ENCODE measurements at places on chromosomes 2 and 18.

DNA sequence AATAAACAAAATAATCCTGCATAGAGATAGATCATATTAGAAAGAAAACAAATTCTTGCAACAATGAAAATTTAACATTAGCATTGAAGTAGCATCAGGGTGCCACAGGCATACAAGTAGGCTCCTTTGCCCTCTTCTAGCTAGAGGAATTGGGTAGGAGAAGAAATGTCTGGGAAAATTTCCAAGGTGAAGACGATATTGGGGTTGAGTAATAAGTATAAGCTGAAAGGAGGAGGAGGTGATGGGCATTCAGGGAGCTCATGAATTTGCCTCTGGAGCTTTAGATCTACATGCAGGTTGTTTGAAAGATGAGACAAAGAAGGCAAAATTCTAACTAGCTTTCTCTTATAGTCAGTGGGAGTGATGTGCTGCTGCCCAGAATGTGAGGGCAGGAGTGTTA lies 504.9 kb downstream of the CCDC85A start:
- DNase-seq = no peak

DNA sequence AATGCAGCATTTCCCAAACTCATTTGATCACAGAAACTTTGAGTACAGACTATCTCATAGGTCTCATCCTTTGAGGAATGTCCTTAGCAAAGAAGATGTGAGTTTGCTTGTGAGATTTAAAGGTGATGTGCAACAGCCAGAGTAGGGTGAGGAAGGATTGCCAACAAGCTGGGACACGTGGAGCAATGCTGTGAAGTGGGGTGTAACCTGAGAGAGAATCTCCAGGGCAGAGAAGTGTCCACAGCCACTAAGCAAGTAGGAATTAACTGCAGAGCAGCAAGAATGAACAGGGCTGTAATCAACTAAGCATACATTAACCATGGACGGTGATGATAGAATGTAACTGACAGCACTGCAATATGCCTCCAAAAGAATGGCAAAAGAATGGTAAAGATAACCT lies 469.9 kb upstream of the NRP2 start:
- no peak for DNase-seq

DNA sequence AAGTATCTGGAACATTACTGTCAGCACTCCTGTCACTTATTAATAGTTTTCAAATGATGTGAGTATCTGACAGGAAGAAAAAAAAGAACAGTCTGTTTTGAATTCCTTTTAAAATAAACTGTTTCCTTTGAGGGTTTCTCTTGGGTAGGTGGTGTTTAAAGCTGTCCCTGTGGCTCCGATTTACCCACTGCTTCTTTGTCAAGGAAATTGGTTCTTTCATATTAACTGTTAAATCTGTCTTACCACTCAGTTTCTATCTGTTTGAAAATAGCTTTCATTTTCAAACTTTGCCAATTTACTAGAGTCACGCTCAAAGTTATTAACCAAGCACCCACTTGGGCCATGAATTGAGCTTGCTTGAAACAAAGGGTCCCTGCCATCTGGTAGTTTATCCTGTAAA lies 614.6 kb upstream of the NXPH2 start:
- no peak for DNase-seq

DNA sequence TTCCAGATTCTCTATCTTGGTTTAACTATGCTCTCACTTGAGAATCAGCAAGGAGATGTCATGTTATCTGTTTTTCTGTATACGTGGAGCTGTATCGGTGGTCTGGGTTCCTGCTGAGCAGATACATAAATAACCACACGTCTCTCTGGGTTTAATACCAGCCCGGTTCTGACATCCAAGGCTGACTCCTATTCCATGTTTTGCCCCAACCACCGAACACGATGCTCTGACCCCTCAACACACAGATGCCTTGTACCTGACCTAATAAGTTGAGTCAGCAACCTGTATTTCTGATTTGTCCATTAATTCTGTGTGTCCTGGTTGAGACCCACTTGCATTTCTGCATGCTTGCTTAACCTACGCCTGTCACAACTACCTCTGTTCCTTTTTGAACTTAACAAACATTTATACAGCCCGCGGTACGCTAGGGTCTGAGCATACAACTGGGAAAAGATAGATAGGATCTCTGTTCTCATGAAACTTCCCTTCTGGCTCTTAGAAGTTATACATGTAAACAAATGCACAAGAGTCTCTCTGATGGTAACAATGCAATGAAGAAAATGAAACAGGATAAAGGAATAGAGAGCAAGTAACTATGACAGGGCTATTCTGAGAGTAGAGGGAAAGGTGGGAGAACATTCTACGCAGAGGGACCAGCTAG lies 480.4 kb downstream of the PARD3B start:
- DNase-seq = no peak

DNA sequence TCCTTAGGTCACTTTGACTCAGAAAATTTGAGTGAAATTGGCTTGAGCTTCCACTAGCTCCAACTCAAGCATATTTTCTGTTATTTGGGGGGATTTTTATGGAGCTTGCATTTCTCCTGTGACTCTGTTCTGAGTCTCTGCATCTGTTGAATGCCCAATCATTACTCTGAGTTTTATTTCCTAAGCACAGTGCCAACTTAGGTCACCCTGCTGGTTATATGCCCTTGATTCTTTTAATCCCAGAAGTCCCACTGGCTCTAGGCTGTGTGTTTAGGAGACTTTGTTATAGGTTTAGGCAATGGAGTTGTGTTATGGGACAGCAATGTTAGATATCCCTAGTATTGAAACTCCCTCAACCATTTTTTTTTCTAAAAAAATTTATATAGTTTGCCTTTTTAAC lies 198.2 kb upstream of the DTNA start:
- no peak for DNase-seq

GRCh38 chr2:218820746-218821369 lies 10.7 kb downstream of the PRKAG3 start:
- DNase-seq = no peak

DNA sequence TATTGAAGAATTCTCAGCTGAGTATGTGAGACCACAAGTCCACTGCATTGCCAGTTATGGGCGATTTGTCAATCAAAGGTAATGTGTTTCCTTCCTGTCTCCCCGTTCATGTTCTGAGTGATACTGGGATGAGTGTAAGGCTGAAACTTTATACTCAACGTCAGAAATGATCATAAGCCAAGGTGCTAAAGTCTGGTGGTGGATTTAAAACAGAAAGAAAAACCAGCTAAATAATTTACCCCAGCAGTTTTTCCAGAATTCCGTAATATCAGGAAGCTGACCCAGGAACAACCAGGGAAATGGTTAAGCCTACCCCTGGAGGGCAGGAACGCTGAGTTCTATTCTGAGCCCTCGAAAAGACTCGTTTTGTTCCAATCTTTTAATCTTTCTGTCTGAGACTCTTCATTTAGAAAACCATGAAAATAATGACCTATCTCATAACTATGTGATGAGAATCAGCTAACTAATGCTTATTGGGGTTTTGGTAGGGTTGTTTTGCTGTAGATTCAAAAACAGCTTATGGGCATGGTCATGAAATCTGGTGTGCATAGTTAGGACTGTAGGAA lies 149.6 kb downstream of the LAMA3 start:
- no peak for DNase-seq

DNA sequence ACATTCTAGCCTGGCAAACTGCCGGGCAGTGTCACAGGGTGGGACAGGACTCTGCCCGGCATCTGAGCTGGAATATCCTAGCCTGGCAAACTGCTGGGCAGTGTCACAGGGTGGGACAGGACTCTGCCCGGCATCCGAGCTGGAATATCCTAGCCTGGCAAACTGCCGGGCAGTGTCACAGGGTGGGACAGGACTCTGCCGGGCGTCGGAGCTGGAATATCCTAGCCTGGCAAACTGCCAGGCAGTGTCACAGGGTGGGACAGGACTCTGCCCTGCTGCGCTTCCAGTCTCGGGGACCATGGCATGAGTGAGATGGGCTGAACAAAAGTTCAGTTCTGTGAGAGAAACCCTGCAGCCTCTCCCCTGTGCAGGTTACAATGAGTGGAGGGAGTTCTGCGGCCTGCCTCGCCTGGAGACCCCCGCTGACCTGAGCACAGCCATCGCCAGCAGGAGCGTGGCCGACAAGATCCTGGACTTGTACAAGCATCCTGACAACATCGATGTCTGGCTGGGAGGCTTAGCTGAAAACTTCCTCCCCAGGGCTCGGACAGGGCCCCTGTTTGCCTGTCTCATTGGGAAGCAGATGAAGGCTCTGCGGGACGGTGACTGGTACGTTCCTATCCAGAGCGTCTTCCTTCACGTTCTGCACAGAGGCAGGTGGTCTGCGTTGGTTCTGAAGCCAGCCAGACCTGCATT lies 80.3 kb downstream of the TPO start:
- no peak for DNase-seq

DNA sequence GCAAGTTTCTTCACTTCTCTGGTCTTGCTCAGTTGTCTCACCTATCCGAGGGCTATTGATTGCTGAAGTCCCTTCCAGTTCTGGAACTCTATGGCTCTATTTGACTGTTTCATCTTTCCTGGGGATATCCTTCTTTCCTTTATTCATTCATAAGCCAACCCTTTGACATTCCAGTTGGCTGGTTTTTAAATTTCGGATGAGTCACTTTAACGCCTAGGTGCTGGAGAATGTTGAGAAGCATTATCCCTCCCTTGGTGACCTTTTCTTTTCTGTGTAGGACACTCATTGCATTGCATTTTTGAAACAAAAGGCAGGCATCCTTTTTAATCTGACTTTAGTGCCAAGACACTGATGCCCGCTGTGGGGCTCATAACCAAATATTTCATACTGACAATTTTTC lies 307.1 kb downstream of the TSN start:
- no peak for DNase-seq

- DNase-seq = no peak
Observed at GRCh38 chr18:67520351-67520921, 3.9 kb upstream of the DSEL start.

- no peak for DNase-seq
Observed at GRCh38 chr2:79612999-79613398, 100.1 kb downstream of the CTNNA2 start.

GRCh38 chr18:9475643-9476591 lies 604 bp downstream of the RALBP1 start:
- peak; percentile 43 for DNase-seq

DNA sequence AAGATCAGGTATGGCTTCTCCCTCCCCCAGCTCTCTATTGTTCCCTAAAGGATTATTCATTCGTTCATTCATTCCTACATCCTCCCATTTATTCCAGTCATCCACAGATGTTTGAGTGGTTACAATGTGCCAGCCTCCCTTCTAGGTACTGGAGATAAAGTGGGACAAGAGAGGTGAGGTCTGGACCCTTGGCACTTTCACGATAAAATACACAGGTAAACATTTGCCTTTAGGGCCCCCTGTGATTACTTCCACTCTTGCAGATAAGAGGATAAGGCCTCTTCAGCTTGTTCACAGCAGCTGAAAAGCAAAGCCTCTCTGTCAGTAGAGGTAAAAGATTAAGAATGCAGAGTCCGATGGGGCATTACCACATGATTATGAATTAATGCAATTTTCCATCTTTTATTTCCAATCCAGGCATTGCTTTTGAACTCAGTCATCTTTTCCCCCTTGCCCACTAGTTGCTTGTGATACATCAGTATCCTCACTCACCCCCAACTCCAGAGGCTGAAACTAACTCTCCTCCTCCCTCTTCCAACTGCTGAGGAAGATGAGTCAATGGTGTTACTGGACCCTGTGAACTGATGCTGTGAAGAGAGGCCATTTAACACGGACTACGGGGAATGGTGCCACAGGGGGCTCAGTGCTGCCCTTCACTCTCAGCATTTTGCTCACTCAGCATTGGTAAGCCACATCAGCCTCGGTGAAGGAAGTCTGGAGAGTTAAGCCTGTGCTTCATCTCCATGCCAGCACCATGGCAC lies 1.1 kb upstream of the DPP4 start:
- no peak for DNase-seq

GRCh38 chr2:121004950-121005349 lies 269.3 kb downstream of the GLI2 start:
- DNase-seq = no peak

DNA sequence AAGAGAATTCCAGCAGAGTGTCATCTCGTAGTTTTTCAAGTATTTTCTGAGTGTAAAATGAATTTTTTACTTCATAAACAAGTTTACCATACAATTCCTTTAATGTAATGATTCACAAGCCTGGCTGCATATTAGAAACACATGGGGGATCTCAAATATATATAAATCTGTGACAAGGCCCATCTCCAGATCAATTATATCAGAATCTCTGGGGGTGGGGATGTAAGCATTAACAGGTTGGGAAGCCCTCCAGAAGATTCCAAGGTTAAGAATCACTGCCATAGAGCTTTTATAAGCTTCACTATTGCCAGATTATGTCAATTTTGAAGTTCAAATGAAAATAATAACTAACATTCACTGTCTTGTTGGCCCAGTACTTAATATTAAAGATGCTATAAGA lies 111.2 kb downstream of the BAZ2B start:
- DNase-seq = no peak

- DNase-seq = no peak
Observed at GRCh38 chr2:148658807-148659722, 14.5 kb downstream of the EPC2 start.

All from stimulated activated CD4-positive, alpha-beta T cell treated with anti-CD3 and anti-CD28 coated beads, TNF-alpha, amount 100 ng/mL, for 24 hours (primary cell).